Urinary bladder (tissue), 4 donors: ENCODE measurements at places on chromosomes 11 and 22. TPM values are rescaled to one million over a fixed set of nuclear protein-coding genes. Genes with fewer than 3 reads are reported as not detected.
A peak's percentile ranks its signal among the peaks of the same experiment; 100 is the strongest.

DNA sequence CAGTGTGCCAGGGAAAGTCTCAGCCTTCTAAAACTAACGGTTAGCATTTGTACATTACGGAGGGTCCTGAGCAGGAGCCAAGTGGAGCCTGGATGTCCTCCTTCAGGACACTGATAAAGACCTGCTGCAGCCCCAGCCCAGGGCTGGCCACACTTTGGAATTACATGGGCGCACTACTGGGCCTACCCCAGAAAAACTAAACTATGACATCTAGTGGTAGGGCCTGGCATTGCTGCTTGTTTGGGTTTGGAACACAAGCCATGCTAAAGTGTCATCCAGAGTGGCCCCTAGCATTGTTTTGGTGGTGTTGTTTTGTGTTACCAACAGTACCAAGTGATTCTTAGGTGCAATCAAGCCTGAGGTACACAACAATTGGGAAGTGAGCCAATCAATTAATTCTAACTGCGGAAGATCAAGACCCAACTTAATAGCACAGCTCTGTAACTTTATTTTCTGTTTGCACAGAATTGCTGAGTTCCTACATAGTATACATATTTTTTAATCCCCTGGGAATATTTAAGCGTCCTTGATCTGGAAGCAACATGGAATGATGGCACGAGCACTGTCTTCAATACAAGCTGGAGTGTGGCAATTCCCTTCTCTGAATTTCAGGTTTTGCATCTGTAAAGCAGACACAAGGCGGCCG is 340.7 kb downstream of the LARGE1 start:
- no peak for DNase-seq

GRCh38 chr22:31734512-31734911 is 15.4 kb downstream of the PRR14L start:
- no peak for DNase-seq

GRCh38 chr11:8758619-8759169 is 76.1 kb downstream of the RPL27A start:
- no peak for DNase-seq

DNA sequence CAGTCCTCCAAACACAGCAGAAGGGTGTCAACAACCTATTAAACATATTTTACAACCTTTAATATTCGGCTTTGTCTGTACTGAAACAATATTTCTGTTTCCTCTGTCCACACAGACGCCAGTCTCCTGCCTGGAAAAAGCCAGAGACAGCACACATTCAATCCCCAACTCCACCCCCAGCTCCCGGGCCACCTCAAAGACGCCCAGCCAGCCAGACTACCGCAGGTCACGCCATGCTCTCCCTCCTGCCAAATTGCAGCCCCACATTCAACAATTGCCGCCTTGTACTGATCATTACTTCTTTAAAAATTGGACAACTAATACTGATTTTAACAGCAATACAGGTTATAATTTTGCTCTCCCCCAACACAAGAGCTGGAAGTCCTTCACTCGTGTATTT is 1.2 kb downstream of the SERGEF start:
- DNase-seq, result no peak

Gene LSP1
- total RNA-seq, result 50.7 TPM

GRCh38 chr11:78961937-78962701 is 387.5 kb upstream of the NARS2 start:
- peak; percentile 68 for DNase-seq

Gene IGLL1
- total RNA-seq, result not detected

DNA sequence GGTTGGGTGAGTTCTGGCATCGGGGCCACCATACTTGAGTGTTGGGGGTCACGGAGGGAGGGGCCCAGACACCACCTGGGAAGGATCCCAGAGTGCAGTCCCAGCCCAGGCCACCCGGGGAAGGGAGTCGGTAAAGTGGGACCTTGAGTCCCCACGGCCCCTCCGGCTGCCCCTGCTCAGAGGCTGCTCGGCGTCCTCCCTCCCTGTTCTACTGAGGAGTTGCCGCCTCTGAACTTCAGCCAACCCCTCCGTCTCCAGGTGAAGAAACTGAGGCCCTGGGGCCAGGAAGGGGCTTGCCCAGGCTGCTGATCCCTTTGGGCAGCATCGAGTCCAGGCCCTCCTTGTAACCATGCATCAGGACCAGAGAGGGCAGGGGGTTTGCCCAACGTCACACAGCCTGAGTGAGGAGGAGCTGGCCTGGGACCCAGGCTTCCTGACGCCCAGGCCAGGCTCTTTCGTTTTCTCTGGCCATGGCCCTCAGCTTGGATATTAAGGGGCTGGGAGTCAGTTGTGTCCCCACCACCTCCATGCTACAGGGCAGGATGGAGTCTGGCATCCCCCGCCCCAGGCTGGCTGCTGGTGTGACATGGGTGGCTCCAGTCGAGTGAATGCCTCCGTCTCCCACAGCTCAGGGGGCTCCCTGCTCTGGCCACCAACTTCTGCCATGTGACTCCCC is 1.3 kb downstream of the PARVG start:
- DNase-seq, result no peak
